ENCODE measurements at places on chromosomes 2 and 18.

DNA sequence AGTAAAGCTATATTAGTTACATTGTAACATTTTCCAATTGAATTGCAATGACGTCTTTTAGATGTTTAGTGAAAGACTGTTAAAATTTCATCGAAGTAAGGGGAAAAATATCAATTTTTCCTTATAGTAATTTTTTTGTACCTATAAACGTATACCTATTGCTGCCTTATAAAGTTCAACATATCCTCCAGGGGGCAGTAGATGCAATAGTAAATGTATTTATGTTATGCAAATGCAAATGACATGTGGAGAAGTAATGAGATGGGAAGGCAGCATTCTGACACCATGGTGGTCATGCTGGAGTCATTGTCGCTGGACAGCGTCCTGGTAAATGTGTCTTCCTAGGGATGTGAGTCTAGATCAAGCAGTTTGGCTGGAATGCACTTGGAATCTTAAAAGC lies 38.7 kb downstream of the MSTN start:
- no peak for DNase-seq

DNA sequence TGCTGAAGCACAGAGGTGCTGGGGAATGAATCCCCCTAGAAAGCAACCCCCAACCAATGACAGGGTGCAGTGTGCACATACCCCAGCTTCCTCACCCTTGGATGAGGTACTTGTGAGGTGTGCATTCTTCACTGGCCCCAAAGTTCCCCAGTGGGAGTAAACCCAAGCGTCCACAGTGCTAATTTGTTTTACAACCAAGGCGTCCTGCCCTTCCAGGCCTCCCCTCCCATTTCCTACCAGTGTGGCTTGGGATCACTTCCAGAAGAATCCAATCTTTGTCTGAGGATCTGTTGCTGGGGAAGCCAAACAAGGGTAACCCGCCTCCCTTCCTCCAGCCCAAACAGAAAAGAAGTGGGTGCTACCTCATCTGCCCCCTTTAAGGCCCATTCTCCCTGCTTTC lies 40.3 kb upstream of the TEX51 start:
- DNase-seq = no peak

GRCh38 chr2:236579746-236580315 lies 10.2 kb downstream of the ACKR3 start:
- DNase-seq = no peak

DNA sequence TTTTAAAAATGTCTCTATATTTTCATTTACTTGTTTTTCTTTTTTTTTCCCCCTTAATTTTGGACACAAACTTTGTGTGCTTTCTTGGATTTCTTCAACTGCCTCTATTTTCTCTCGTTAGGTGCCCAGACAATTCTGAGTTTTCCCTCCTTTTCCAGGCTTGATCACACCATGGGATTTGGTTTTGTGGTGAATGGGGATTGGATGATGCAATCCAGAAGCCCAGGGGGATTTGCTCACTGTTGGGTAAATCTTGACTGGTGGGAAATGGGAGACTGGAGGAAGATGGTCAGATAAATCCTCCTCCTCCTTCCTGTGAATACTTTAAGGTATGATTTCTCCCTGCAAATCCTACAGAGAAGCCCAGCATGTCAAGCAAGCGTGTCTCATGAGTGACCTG lies 19.5 kb upstream of the PAX8 start:
- DNase-seq = no peak

GRCh38 chr2:138267161-138267901 lies 234.2 kb upstream of the SPOPL start:
- DNase-seq = no peak

Measured in ovary (tissue), 10 donors.